ENCODE measurements at places on chromosomes 6 and 20.
A peak's percentile ranks its signal among the peaks of the same experiment; 100 is the strongest.

DNA sequence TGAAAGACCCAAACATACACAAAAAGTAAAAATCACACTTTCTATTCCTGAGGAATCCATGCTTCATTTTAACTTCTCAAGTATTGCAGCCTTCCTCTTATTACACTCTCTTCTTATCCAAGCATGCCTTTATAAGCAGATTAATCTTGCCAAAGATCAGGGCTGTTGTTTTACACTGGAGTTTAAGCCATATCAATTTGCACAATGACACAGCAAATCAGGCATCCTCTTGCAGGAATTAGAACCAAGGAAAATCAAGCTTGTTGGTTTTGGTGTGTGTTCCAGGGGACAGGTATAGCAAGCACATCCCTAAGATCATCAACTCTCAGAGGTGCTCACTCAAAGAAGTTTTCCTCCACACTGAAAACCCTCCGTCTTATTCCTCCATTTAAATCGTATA lies 69.5 kb downstream of the CYP39A1 start:
- no peak for DNase-seq

- no peak for DNase-seq
Observed at GRCh38 chr6:133350928-133351327, 109.8 kb downstream of the EYA4 start.

DNA sequence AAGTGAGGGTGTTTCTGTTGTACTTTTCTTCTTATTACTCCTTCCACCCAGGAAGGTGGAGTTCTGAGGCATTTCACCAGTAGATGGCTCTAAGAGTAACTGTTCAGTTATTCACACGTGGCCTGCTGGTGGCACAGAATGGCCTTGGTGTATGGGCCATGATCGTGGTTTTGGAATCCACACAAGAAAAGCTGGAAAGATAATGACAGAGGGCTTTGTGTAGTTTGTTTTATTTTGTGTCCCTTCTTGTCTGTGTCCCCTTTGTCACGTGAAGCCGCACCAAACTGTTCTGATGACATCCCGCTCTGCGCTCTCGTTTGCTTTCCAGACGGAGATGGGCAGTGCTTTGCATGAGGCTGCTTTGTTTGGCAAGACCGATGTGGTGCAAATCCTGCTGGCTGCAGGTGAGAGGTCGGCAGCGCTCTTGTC lies 93.4 kb downstream of the ANKS1A start:
- no peak for DNase-seq

GRCh38 chr20:47306755-47307370 lies 49.6 kb downstream of the ZMYND8 start:
- no peak for DNase-seq

DNA sequence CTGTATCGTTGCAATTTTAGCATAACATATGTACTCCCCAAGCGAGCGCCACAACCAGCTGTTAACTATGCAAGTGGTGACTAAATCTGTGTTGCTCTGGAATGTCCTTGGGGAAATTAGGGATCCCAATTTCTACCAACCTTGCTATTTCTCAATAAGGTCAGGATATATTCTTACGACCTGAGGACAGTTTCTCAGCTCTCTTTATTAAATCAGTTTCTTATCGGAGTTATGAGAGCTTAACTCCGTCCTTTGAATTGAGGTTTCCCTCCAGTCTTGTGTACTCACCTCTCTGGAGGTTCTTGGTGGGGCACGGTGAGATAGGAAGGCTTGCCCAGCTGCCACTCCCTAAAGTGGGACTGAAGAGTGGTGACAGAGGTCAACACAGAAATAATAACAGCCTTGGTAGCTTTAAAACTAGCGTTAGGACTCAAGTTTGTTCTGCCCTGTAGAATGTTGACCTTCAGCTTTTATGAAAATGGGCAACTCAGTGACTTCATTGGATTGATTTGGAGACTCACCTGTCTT lies 694 bp downstream of the MRPS18B start:
- no peak for DNase-seq

DNA sequence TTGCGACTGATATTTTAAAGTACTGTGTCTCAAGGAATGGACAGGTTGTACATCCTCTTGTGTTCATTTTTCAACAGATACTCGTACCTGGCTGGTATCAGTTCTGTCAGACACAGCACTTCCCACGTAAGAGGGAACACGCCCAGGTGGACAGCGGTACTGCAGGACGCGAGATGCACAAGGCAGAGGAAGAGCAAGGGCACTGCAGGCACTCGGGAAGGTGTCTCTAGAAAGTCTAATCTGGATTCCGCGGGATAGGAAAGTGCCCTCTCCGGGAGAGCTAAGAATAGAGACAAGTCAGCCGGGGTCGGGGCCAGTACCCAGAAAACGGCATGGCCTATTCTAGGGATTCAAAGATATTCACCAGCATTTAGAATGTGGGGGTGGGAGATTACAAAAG lies 94.2 kb upstream of the MBOAT1 start:
- no peak for DNase-seq

- DNase-seq: no peak
Observed at GRCh38 chr20:17859002-17859615, 109.5 kb downstream of the SNX5 start.

DNA sequence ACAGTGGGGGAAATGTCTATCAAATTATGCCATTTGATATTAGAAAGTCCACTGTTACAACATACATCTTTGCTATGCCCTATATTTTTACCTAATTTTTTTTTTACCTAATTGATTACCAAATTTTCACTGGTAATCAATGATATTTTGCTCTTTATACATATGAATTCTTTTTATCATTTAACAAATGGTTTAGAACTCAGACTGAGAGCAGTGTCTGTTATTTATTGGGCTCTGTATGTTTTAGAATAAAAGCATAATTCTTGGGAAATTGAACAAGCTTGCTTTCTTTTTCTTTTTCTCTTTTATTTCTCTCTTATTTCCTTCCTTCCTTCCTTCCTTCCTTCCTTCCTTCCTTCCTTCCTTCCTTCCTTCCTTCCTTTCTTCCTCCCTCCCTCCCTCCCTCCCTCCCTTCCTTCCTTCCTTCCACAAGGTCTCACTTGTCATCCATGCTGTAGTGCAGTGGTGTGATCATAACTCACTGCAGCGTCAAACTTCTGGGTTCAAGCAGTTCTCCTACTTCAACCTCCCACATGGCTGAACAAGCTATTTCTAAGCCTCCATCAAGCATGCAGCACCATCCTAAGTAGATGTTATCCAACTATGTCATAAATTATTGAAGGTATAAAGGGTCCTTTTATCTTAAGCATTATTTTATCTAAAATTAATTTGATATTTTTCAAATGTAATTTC lies 911.7 kb upstream of the CITED2 start:
- DNase-seq: no peak

GRCh38 chr6:111715321-111715720 lies 109.6 kb upstream of the TRAF3IP2 start:
- DNase-seq: no peak

DNA sequence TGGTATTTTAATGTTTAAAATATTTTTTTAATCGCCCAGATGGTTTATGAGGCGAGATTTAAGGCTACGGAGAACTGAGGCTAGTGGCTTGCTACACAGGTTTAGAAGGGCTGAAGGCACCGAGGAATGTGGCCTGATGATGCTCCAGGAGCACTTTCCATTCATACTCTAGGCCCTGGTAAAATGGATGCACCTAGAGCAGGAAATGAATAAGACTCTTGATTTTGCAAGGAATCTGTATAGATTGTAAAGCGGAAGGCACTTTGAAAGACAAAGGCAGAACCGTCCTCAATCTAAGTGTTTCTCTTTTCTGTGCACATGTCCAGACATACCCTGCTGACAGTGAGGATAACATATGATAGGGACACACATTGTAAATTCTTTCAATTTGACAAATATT lies 30.1 kb downstream of the POU3F2 start:
- DNase-seq: no peak

DNA sequence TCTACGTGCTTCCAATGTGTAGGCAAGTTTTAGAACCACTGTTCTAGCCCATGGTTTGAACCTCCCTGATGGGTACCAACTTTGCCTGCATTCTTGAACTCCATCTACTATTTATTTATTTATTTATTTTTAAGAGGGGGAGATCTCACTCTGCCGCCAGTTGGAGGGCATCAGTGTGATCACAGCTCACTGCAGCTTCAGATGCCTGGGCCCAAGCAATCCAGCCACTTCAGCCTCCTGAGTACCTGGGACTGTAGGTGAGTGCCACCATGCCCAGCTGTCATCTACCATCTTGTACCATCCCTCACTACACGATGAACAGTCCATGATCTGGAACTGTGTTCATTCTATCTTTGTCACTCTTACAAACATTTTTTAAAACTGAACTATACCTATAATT lies 28.2 kb downstream of the HLA-F start:
- no peak for DNase-seq

DNA sequence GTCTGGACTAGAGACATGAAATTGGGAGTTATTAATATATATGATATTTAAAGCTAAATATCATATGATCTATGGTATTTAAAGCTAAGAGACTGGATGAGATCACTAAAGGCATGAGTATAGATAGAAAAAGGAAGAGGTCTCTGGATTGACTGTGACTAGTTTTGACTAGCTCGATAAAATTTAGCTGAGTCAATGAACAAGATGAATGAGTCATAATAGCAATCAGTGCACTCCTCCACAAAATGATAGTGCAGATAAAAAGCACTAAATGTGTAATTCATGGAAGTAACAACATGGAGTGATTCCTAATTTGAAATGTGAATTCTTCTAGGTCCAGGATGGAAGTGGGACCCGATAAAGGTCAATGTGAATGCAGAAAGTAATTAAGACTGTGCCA lies 127.4 kb downstream of the PFDN4 start:
- DNase-seq: no peak

GRCh38 chr6:54892831-54893230 lies 46.3 kb downstream of the FAM83B start:
- DNase-seq: no peak

GRCh38 chr20:23937303-23938117 lies 51.1 kb downstream of the GGTLC1 start:
- peak; percentile 48 for DNase-seq

- DNase-seq: no peak
Observed at GRCh38 chr6:15882915-15883314, 220.1 kb upstream of the DTNBP1 start.

DNA sequence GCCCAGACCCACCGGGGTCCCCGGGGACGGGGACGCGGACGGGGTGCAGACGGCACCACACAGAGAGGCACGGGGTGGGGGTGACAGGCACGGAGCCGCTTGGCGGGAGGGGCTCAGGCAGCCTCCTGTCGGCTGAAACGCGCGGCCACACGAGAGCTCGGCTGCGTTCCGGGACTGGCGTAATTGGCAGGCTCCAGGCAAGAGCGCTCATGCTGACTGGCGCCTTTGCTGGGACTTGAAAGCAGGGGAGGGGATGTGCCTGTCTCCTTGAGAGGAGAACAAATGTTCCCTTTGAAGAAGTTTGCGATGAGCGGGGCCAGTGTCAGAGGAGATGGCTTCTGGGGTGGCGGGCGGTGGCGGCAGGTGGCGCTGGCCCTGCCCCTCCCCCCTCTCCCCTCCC lies 25.8 kb downstream of the BHLHE23 start:
- DNase-seq: no peak

- DNase-seq: no peak
Observed at GRCh38 chr6:15752820-15753219, 90.0 kb upstream of the DTNBP1 start.

- no peak for DNase-seq
Observed at GRCh38 chr20:57040466-57040865, 226.0 kb downstream of the BMP7 start.

- no peak for DNase-seq
Observed at GRCh38 chr6:53727748-53728147, 62.2 kb upstream of the KLHL31 start.

DNA sequence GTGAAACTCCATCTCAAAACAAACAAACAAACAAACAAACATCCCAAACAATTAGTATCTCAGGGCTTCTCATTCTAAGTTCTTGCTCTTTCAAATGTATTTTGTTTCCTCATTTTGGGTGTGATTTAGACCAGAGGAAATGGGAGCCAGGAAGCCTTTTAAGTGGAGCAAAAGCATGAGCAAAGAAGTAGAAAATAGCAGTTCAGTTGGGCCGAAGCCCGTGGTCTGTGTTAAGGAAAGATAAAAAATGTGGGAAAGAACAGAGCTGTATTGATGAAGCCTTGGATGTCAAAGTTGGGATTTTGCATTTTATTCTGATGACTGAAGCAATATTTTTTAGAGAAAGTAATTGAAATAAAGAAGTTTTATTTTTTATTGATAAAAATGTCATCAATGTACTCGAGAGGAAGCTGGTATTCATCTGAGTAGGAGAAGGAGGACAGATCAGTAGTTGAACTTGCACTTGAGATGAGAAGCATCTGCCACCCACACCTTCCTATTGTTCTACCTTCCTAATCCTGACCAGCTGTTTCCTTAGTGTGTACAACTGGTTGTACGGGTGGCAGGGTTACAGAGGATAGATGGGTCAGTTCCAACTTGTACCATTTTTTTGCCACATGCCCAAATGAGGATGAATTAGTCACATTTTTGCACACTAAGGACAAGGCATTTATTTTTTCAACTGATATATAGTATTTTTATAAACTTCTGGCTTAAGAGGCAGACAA lies 56.1 kb downstream of the KIAA0408 start:
- DNase-seq: no peak

DNA sequence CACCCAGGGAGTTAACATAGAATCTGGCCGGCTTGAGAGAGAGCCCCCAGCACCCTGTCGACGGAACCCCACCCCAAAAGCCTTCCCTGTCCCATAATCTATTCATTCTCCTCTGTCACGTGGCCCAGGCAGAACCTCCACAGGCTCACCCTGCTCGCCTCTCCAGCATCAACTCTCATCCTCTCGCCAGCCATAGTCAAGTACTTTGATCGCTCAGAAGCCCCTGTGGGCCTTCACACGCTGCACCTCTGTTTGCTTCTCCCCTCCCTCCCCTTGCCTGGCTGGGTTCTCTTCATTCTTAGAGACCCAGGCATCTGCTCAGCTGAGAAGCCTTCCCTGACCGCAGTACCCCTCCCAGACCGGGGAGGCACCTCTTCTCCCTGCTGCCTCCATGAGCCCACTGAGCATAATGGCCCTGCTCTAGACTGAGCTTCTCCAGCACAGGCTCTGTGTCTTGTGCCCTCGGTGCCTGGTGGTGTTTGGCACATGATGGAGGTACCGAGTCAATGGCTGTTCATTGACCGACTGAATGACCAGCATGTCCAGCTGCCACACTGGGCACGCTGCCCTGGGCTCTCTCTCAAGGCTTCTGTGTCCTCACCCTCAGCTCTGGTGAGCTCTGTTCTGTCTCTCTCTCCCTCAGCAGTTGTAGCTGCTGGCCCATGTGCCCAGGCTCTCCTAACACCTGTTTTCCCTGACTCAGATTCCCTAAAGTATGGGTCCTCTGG lies 33.7 kb downstream of the PKIG start:
- DNase-seq: no peak

- no peak for DNase-seq
Observed at GRCh38 chr6:30013291-30013922, 47.7 kb upstream of the POLR1H start.

DNA sequence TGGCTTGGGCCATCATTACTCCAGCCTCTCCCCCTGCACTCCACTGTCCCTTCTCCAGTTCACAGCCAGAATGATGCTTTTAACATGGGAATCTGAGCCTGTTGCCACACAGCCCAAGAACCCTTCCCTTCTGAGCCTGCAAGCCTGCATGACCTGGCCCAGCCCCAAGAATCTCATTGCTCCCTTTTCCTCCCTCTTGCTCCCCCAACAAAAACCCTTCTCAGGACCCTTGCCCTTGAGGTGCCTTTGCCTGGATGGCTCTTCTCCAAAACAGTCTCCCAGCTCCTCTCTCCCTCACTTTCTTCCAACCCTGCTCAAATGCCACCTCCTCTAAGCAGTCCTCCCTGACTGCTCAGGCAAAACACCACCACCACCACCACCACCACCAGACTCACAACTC lies 157.2 kb downstream of the ANKRD60 start:
- no peak for DNase-seq

Measured in NT2/D1 (cell line).